Glomerular endothelial cell (primary cell): ENCODE measurements at places on chromosomes 13 and 19.

DNA sequence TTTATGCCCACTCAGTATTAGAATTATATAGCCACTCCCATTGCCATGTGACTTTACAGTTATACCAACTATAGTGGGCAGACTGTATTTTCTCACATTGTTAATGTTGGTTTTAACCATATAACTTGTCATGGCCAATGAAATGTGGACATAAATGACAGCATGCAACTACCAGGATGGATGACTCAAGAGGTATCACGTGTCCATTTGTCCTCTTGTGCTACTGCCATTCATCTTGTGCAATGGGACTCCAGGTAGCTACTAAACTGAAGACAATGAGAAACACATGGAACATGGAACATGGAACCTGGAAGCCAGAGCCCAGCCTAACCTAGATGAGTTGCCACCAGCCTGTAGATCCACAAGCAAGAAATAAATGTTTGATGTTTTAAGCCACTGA, 242.7 kb upstream of the IPO5 start:
- no peak for DNase-seq

- DNase-seq: no peak
These were observed 24.2 kb downstream of the PPP1R37 start for GRCh38 chr19:45117167-45117594.

GRCh38 chr19:11016631-11017030, 55.8 kb downstream of the SMARCA4 start:
- DNase-seq: no peak

DNA sequence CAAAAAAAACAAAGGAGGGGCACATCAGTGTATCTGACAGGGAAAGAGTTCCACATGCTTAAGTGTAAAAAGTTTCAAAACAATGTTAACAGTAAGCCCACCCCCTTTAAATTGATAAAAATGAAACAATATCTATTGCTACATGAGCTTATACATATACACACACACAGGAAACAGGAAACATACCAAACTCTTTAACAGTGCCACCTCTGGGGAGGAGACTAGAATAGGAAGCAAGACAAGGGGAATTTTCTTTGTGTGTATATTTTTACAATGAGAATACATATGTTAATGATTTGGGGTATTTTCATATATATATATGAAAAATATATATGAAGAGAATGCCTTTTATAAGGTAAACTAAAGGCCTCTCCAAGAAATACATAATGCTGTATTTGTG, 44.7 kb downstream of the TPT1 start:
- DNase-seq: no peak

GRCh38 chr19:45638930-45639729, at the start of gene EML2:
Gene EML2 (minus strand): TSS chr19:45639397. CDS start chr19:45639376, 21 bp downstream.
- DNase-seq: no peak
